ENCODE measurements at places on chromosomes 6 and 20. TPM values are rescaled to one million over a fixed set of nuclear protein-coding genes. Genes with fewer than 3 reads are reported as not detected.

Gene ADGRB3
- not detected for total RNA-seq

Gene CRISP2
- not detected for total RNA-seq

Gene PDE7B
- total RNA-seq, result 0.61 TPM

Gene MCHR2
- total RNA-seq, result not detected

Gene FBXO5
- 38.9 TPM for total RNA-seq

Gene ARMC12
- 0.79 TPM for total RNA-seq

Gene IMPG1
- total RNA-seq, result not detected

Gene TNNC2
- not detected for total RNA-seq

Gene IL17A
- total RNA-seq, result not detected

Gene FERMT1
- 34.9 TPM for total RNA-seq
